ENCODE measurements at places on chromosomes 7 and 10.

DNA sequence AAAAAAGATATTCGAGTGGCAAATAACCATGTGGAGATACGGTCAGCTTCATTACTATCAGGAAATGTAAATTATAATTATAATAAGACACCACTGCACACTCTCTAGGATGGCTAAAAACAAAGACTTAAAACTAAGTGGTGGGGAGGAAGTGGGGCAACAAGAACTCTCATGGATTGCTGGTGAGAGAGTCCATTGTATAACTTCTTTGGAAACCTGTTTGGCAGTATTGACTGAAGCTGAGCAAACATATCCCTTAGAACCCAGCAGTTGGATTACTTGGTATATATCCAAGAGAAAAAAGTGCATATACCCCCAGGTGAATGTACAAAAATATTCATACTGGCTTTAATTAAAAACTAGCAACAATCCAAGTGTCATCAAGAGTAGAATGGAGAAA is 133.7 kb upstream of the CTBP2 start:
- no peak for DNase-seq

DNA sequence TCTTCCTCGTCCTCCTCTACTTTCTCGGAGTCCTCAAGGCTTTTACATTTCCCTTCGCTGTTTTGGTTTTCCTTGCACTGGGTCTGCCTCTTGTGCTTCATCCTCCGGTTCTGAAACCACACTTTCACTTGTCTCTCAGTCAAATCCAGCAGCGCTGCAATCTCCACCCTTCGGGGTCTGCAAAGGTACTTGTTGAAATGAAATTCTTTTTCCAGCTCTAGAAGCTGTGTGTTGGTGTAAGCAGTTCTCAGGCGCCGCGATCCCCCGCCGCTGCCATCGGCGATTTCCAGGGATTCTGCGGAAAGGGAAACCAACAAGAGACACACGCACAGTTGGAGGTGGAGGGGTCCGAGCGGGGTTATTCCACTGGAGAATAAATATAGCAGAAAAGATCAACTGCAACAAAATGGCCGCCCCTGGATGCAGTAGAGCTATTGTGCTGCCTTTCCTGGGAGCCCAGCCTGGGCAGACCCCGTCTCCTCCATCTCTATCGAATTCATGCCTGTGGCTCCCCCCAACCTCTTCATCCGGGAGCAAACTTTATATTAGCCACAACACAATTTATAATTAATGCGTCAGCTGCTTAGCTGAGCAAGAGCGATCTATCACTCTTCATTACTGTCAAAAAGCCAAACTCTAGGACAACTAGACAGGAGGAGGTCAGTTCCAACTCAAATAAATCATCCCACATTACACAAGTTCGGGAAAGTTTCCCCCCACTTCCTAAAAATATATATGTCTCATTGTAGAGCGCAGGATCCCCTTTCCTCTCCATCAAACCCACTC is 1.1 kb downstream of the HOXA2 start:
- no peak for DNase-seq

DNA sequence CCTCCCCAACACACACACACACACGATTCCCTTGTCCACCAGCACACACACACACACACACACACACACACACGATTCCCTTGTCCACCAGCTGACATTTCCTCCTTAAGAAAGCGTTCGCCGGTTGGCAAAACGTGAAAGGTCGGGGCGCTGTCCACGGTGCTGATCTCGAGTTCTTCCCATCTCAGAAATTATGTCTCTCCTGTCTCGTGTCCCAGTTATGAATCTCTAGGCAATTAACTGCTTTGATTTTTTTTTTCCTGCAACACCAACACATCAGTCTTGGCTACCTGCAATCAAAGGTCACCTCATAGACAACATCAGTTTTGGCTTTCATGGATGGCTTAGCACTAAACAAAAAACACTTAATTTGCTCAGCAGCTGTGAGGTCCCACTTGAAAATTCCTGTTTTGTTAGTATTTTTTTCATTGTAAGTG is 1.9 kb downstream of the INA start:
- DNase-seq = peak; percentile 11

DNA sequence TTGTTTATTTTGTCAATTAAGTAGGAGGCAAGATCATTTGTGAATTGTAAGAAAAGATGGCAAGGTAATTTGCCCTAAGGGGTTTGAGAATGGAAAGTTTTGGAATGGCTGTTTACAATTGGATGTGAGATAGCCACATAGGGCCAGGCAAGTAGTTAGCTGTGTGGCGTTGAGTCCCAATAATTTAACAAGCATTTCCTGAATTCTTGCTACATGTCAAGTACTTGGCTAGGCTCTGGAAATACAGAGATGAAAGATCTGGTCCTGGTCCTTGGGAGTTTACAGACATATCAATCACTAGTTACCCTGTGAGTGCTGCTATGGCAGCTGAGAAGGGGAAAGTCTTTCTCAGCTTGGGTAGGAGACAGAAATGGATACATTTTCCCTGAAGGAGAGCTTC is 401.6 kb downstream of the SUGCT start:
- DNase-seq = no peak

DNA sequence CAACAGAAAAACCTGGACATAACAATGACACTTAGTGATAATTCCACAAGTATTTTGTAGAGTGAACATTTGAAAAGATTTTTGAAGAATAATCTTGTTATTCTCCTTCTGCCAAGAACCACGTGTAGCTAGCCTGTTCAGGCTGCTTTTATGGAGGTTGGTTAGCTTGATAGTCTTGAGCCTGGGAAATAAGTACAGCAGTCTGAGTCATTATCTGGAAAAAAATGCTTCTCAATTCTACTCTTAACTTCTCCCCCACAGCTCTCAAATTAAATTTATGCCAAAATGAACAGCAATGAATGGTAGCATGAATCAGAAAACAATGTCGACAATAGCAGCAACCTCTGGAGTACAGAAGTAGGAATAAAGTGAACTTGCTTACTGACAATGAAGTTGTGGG is 63.2 kb downstream of the GPR37 start:
- DNase-seq = no peak

DNA sequence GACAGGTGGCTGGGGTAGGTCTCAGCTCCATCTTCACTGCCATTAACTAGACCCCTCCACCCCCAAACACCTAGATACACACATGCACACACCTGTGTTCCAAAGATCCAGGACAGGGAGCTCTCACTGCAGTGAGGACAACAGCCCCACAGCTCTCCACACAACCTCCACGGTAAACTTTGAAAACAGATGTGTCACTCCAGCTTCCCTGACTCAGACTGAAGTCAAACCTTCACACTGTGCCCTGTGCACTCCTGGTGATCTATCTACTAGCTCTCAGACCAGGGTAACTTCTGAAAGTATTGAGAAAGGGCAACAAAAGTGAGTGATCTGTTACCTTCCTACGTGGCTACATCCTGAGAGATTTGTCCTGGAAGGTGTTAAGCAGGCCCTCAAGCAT is 519.8 kb downstream of the XPNPEP1 start:
- no peak for DNase-seq

Measured in OCI-LY7 (cell line).